Islet precursor cell (in vitro differentiated cells): ENCODE measurements at places on chromosomes 7 and 10.

- DNase-seq, result no peak
Observed at GRCh38 chr10:24343686-24344085, 134.7 kb downstream of the KIAA1217 start.

DNA sequence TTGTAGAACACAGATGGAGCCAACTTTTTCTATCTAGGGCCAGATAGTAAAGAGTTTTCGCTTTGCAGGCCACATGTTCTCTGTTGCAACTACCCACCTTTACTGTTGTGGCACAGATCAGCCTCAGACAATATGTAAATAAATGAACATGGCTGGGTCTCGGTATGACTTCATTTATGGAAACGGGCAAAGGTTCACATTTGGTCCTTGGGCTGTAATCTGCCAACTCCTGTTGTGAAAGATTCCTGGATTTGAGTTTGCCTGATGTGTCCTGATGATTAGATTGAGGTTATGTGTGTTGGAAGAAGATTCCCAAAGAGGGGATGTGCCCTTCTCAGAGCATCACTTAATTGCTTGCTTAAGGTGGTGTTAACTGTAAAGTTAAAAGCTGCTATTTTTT lies 38.2 kb downstream of the RBM20 start:
- DNase-seq, result no peak

GRCh38 chr10:35632027-35632426 lies 10.1 kb downstream of the FZD8 start:
- DNase-seq, result no peak

DNA sequence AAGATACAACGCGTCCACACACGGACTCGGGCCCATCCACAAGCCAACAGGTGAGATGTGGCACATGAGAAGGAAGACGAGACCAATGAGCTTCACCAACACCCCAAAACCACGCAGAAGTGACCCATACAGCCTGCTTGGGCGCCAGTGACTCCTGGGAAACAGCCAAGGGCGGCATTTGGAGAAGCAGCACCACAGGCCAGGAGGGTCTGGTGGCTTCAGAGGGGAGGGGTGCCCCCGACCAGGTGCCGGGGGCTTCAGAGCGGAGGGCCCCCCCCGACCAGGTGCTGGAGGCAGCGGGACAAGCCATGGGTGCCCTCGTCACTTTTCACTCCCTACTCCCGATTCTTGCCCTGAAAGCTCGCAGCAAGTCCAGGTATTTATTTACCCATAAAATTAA lies 140.1 kb downstream of the DIP2C start:
- peak; percentile 40 for DNase-seq

GRCh38 chr7:157767506-157768197 lies 430.8 kb downstream of the DNAJB6 start:
- no peak for DNase-seq

DNA sequence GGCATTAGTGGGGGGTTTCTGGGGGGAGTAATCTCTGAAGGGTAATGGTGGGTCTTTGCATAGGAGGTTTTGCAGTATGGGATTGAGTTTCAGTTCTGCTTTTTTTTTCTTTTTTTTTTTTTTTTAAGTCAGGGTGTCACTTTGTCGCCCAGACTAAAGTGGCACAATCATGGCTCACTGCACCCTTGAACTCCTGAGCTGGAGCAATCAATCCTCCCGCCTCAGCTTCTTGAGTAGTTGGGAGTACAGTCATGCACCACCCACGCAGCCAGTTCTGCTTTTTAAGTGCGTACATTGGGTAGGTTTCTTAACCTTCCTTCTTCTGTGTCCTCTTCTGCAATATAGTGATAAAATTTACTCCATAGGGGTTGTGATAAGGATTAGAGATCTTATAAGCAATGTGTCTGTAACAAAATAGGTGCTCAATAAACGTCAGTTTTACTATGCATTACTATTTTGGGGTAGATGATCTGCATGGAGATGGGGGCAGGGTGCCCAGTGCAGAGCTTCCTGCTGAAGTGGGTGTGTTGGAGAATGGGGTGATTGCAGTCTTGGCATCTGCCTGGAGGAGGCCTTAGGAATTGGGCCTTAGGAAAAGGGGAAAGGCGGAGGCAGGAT lies 9.6 kb downstream of the KAZALD1 start:
- DNase-seq, result no peak

DNA sequence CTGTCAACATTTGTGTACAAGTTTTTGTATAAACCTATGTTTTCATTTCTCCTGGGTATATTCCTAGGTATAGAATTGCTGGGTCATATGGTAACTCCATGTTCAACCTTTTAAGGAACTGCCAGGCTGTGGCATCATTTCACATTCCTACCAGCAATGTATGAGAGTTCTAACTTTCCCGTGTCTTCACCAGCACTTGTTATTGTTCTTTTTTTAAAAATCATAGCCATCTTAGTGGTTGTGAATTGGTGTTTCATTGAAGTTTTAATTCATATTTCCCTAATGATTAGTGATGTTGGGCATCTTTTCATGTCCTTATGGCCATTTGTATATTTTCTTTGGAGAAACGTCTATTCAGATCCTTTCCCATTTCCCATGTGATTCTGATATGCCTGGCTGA lies 193.0 kb upstream of the PLXNA4 start:
- DNase-seq, result no peak

DNA sequence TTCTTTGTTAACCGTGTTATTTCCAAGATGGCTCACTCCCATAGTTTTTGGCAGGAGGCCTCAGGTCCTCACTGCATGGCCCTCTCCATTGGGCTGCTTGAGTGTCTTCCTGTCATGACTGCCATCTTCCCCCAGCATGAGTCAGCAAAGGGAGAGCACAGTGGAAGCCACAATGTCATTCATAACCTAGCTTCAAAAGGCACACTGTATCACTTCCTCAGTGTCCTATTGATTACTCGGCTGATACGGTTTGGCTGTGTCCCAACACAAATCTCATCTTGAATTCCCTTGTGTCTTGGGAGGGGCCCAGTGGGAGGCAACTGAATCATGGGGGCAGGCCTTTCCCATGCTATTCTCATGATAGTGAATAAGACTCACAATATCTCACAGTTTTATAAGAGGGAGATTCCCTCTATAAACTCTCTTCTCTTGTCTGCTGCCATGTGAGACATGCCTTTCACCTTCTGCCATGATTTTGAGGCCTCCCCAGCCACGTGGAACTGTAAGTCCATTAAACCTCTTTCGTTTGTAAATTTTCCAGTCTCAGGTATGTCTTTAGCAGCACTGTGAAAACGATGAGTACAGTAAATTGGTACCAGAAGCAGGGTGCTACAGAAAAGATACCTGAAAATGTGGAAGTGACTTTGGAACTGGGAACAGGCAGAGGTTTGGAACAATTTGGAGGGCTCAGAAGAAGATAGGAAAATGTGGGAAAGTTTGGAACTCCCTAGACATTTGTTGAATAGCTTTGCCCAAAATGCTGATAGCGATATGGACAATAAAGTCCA lies 106.5 kb downstream of the PRLHR start:
- no peak for DNase-seq

DNA sequence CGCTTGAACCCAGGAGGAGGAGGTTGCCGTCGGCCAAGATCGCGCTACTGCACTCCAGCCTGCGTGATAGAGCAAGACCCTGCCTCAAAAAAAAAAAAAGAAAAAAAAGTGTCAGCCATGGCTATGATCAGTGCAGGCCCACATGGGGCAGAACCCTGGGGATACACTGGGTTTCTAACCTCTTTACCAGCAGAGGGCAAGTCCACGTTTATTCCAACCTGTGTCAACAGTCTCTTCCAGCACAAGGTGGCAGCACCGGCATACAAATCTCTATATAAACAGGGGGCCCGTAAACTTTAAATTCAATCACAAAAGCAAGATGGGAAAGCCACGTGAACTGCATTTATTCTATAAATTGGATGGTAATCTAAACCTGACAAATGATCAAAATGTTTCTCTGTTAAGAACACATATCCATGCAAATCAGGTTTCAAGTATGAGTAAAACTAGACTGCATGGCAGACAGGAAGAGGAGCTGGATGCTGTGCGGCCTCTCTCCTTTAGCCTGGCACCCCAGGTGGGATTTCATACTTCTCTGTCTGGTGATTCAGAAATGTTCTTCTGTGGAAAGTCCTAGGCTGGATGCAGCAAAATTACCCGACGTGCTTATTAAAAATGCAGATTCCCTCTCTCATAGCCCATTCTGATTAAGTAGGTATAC lies 60.0 kb upstream of the STEAP1B start:
- peak; percentile 85 for DNase-seq

DNA sequence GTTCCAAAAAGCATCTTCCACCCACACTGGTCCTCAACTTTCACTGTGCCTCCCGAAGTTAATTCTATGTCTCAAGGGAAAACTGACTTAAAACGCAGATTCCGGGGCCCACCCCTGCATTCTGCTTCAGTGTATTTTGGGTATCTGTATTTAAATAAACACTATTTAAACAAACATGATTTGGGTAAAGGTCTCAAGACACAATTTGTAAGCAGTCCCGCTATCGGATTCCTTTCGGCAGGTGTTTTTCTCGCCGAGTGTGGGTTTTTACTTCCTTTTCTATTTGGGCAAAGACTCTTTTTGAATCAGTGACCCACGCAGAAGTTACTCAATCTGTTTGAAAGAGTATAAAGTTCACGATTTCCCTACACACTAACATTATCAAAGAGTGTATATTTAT lies 1.2 kb downstream of the PDIA4 start:
- DNase-seq, result no peak

- no peak for DNase-seq
Observed at GRCh38 chr7:118280319-118281012, 56.0 kb downstream of the ANKRD7 start.

- no peak for DNase-seq
Observed at GRCh38 chr10:77609781-77610272, 27.8 kb downstream of the KCNMA1 start.

- no peak for DNase-seq
Observed at GRCh38 chr10:97498841-97499560, at the start of gene UBTD1. Gene UBTD1 (plus strand): TSS chr10:97498924. CDS start chr10:97499204, 280 bp downstream.

DNA sequence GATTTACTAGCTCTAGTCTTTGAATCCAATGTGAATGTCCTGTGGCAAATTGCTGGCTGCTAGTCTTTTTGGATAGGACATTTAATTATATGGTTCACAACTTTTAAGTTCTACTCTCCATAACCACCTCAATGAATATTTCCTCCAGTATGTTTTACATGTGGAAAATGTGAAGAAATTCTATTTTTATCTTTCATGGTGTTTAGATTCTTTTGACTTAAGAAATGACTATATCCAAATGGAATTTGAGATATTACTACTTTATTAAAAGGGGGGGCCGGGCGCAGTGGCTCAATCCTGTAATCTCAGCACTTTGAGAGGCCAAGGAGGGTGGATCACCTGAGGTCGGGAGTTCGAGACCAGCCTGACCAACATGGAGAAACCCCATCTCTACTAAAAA lies 202.0 kb downstream of the ARL4A start:
- no peak for DNase-seq

DNA sequence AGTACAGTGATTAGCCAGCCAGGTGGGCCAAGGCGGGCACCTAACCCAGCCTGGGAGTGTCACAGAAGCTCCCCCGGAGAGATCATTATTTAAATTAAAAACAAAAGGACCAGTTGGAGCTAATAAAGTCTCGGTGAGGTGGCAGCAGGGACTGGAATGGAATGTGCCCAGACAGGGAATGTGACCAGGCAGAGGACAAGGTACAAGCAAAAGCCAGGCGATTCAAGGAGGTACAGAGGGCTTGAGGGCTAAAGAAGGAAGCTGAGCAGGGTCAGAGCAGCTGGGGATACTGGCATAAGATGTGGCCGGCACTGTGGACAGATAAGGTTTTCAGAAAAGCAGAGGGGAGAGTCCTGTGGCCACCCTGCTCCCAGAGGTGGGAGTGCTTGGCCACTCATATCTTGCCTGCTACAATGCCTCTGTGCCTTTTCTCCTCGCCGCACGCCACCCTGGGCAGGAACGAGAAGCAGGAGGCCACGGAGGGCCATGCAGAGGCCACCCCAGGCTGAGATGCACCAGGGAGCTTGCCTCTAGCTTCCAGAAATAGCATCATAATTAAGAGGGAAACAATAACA lies 13.2 kb downstream of the TMEM273 start:
- DNase-seq, result no peak
